Activated T-helper 1 cell treated with anti-CD3 and anti-CD28 coated beads, Interleukin-12 subunit alpha, Interleukin-12 subunit beta, Interleukin-2, Interleukin-4 antibody, amounts not matched to agents 30 ng/mL and 10 ng/mL and 1 ng/mL, durations not matched to agents 14 hours and 24 hours and 36 hours (primary cell): ENCODE measurements at places on chromosomes 12 and 14. TPM values are rescaled to one million over a fixed set of nuclear protein-coding genes. Genes with fewer than 3 reads are reported as not detected.
A peak's percentile ranks its signal among the peaks of the same experiment; 100 is the strongest.

- DNase-seq = no peak
Observed at GRCh38 chr12:76554405-76555230, 5.0 kb downstream of the OSBPL8 start.

GRCh38 chr14:93716002-93716745 is 72.1 kb downstream of the PRIMA1 start:
- DNase-seq = no peak

GRCh38 chr12:13780453-13780852 is 200.9 kb downstream of the GRIN2B start:
- DNase-seq = no peak

GRCh38 chr12:103538397-103538796 is 42.6 kb upstream of the C12orf42 start:
- no peak for DNase-seq

GRCh38 chr12:19482036-19482435 is 42.7 kb downstream of the AEBP2 start:
- DNase-seq = no peak

- no peak for DNase-seq
Observed at GRCh38 chr12:66956300-66956699, 277.4 kb upstream of the GRIP1 start.

GRCh38 chr14:37580146-37580545 is 14.9 kb downstream of the FOXA1 start:
- DNase-seq = no peak

GRCh38 chr12:39467432-39467870 is 24.5 kb upstream of the KIF21A start:
- DNase-seq = no peak

- no peak for DNase-seq
Observed at GRCh38 chr12:2625289-2625612, 169.5 kb upstream of the FKBP4 start.

DNA sequence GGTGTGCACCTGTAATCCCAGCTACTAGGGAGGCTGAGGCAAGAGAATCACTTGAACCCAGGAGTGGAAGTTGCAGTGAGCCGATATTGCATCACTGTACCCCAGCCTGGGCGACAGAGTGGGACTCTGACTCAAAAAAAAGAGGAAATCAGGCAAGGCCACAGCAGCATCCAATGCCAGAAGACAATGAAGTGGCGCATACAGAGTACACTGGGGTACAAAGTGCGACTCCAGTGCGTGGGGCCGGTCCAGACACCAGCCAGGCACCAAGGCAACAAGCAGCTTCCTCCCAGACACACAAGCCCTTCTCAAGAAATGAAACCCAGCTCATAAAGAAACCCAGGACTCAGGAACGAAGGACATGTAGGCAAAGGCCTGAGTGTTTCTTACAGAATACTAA is 28.2 kb downstream of the TTC7B start:
- DNase-seq = no peak

DNA sequence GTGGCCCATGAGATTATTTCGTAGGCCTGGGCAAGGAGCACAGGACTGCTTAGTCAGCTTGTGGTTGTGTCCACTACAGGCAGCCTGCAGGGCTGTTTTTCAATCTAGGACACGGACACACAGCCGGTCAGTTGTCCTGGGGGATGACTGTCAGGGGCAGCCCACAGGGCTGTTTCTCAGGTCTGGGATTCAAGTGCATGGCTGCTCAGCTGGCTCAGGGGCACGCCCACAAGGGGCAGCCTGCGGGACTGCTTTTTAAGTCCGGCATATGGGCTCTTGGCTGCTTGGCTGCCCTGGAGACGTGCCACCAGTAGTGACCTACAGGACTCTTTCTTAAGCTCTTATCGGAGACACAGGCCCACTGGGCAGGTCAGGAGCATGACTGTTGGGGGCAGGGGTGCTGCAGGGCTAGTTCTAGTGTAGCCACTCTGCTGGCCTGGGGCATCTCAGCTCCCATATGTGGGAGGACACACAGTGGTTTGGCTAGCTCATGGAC is 26.6 kb upstream of the GTF2A1 start:
- no peak for DNase-seq

DNA sequence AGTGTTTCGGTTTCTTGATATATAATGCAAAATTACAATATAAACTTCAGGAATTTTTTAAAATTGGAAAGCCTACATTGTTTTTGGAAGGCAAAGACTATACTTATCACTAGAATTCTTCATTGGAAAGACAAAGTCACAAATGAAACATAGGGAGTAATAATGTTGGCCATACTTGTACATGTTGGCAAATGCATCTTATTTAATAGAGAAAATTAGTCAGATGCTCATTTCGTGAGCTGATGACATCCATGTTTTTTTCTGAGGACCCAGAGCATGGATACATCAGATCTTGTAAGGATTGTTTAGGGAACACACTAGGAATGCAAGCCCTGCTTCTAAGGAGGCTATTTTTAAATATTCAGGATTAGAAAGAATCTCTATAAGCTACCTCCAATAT is 4.6 kb upstream of the SLC15A5 start:
- no peak for DNase-seq

GRCh38 chr12:56487448-56488040 is 417 bp downstream of the GLS2 start:
- DNase-seq = peak; percentile 9

DNA sequence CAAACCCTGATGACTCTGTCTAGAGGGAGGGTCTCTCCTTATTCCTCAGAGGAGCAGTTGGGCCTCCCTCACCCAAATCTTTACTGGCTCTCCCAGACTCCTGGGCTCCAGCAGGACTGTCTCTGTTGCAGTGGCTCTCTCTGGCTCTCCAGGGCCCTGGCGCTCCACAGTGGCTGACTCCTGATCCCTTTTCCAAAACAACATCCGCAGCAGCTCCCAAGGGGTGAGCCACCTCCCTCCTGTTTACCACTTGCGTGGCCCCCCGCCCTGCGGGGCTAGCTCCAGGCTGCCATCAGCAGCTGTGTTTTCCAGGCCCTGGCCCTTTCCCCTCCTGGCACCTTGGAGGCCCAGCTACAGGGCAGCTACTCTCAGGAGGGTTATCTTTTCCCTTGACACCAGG is 123.5 kb downstream of the CALM1 start:
- no peak for DNase-seq

DNA sequence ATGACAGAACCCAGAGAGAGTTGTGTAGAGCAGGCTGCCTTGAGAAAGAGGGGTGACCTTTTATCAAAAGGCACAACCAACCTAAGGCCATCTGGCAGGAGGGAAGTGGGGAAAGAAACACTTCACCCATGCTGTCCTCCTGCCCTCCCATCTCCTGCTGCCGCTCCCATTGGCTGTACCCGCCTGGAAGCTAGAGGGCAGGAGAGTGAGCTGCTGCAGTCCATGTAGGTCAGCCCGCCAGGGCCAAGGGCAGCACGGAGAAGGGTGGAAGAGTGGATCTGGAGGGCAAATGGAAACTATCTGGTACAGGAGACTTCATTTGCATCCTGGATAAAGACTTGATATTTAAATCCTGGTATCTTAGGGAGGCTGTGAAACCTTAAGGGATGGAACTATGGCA is 11.5 kb upstream of the CABP1 start:
- no peak for DNase-seq

GRCh38 chr12:67415473-67415872 is 146.3 kb downstream of the CAND1 start:
- DNase-seq = no peak

GRCh38 chr14:19873178-19873577 is 1.8 kb upstream of the OR4K2 start:
- no peak for DNase-seq

DNA sequence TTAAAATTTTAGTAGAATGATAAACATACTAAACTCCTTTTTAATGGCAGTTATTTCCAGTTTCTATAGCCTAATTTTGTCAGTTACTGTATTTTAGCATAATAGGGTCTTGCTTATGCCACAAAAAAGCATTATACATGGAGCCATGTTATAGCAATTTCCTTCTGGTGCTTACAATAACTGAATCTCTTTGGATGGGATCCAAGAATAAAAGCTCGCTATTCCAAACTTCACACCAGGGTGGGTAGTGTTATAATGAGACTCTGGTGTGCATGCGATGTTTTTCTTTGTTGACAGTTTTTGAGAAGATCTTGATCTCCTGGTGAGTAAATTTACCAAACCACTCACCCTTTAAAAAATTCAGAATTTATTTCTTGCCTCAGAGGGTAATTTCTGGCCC is 90.4 kb upstream of the CCDC91 start:
- no peak for DNase-seq

DNA sequence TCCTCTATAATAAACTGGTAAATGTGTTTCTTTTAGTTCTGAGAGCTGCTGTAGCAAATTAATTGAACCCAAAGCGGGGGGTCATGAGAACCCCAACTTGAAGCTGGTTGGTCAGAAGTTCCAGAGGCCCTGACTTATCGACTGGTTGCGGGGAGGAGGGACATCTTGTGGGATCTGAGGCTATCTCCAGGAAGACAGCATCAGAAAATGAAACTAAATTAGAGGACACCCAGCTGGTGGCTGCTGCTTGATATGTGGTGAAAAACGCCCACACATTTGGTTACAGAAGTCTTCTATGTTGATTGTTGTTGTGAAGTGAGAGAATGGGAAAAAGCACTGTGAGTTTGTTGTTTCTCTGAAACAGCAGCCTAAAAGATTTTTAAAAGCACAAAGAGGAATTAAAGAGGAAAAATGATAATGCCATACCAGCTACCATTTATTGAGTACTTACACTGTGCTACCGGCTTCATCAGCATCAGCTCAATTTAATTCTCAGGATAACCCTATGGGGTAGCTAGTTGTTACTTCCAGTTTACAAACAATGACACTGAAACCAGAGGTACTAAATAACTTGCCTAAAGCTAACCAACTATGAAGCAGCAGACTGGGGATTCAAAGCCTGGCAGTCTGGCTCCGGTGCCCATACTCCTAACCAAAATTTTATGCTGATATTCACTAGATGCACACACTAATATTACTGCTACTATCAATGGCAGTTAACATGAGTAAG is 24.3 kb downstream of the DDX24 start:
- peak; percentile 45 for DNase-seq

DNA sequence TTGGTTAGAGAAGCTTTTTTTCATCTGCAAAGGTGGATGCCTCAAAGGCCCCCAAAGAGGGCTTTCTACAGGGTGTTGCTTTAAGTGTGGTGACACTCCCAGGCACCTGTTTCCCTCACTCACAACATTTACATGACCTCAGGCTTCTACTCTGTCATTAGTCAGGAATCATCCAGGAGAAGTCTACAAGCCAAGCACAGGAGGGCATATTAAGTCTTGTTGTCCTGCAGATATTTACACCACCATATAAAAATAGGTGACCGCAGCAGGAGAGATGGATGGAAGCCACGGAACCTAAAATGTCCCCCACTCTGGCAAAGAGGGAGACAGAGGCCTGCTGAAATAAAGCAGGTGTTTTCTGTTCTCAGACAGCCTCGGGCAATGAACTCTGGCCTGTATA is 7.5 kb upstream of the DPF3 start:
- DNase-seq = no peak

DNA sequence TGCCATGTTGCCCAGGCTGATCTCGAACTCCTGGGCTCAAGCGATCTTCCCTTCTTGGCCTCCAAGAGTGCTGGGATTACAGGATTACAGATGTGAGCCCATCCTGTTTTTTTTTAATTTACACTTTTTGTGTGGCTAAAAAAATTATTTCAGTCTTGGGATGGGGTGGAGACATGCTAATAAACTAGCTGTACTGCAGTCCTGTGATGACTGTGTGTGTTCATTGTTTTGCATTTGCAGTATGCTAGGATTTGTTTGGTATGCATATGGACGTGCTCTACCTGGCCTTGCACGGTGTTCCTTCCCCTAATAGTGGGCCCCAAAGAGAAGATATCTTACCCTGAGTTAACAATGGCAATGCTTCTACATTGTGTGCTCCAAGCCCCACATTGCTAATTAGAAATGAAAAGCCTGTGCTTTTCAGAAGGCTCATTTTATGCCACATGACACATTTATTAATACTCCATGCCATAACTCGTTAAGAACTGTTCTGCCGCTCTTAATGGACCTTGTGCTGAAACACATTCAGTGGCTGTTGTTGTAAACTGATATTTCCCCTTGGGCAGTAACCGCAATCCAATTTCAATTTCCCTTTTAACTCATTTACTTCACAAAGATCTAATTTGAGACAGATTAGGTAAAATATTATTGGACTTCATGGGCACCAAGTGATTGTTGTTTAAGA is 86.4 kb downstream of the SCN8A start:
- no peak for DNase-seq

- no peak for DNase-seq
Observed at GRCh38 chr12:117111386-117111785, 12.2 kb upstream of the TESC start.

- DNase-seq = no peak
Observed at GRCh38 chr12:120350576-120351350, 18.2 kb downstream of the MSI1 start.

- DNase-seq = no peak
Observed at GRCh38 chr12:40013292-40013691, 92.6 kb downstream of the SLC2A13 start.

DNA sequence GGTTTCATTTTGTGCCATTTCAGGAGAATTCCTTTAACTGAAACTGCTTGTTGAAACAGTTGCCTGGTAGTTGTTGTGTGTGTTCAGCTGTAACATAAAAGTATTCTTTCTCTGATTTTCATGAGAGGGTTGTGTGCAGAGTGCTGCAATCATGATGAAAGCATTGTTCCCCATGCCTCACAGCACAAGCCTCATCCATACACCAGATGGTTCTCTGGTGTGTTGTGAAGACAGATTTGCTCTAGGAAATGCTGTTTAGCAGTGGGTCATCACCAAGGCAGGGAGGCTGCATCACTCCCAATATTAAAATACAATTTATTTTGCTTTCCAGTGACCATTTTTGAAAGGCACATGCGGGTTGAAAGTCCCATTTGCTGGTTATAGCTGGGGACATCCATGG is 404.4 kb downstream of the AACS start:
- DNase-seq = no peak

- no peak for DNase-seq
Observed at GRCh38 chr14:101369194-101369915, 191.9 kb upstream of the DIO3 start.

GRCh38 chr12:13365748-13366366 is 169.3 kb downstream of the EMP1 start:
- DNase-seq = no peak

GRCh38 chr12:28369483-28369882 is 179.2 kb downstream of the CCDC91 start:
- no peak for DNase-seq

NPFF gene
- 0.44 TPM in 1 of 2 replicates, not detected in the other for total RNA-seq

LPAR5 gene
- total RNA-seq = 2.8 and 3.1 TPM in 2 replicates

SOX5 gene
- total RNA-seq = 1.3 and 3.1 TPM in 2 replicates

PKP2 gene
- total RNA-seq = not detected in 2 replicates

TTC7B gene
- 3.1 and 4.3 TPM in 2 replicates for total RNA-seq

GALNT16 gene
- total RNA-seq = 0.02 and 0.05 TPM in 2 replicates

CFAP54 gene
- total RNA-seq = 0.17 and 0.34 TPM in 2 replicates

A2M gene
- total RNA-seq = not detected in 2 replicates

AQP2 gene
- not detected in 2 replicates for total RNA-seq

AMN gene
- 0.44 and 0.69 TPM in 2 replicates for total RNA-seq

DMAC2L gene
- total RNA-seq = 14.4 and 17.9 TPM in 2 replicates

TMEM132D gene
- total RNA-seq = not detected in 2 replicates

RIMKLB gene
- total RNA-seq = 0.47 and 0.52 TPM in 2 replicates

CDK17 gene
- total RNA-seq = 32.4 and 37.1 TPM in 2 replicates

DNAH10 gene
- 0.12 and 0.31 TPM in 2 replicates for total RNA-seq

CDCA3 gene
- 27.2 and 32.5 TPM in 2 replicates for total RNA-seq

BEST3 gene
- total RNA-seq = not detected in 2 replicates

LGALS3 gene
- total RNA-seq = 10.4 and 12.0 TPM in 2 replicates
